ENCODE measurements at places on chromosomes 11 and 22.

DNA sequence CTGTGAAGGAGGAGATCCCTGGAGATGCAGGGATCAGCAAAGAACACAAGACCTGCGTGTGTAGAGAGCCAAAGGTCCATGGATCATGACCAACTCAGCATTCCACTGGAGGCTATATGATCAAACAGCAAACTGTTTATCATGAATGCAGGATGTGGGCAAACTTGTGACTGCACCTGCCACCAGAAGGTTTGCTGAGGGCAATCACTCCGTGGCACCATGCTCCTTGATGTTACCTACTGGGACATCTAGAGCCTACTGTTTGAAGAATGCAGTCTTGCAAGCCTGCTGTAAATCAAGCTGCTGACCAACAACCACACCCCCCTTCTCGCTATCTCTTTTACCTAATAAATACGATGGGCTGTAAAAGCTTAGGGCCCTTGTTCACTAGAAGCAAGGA, 9.7 kb downstream of the SCGB1D2 start:
- no peak for DNase-seq

DNA sequence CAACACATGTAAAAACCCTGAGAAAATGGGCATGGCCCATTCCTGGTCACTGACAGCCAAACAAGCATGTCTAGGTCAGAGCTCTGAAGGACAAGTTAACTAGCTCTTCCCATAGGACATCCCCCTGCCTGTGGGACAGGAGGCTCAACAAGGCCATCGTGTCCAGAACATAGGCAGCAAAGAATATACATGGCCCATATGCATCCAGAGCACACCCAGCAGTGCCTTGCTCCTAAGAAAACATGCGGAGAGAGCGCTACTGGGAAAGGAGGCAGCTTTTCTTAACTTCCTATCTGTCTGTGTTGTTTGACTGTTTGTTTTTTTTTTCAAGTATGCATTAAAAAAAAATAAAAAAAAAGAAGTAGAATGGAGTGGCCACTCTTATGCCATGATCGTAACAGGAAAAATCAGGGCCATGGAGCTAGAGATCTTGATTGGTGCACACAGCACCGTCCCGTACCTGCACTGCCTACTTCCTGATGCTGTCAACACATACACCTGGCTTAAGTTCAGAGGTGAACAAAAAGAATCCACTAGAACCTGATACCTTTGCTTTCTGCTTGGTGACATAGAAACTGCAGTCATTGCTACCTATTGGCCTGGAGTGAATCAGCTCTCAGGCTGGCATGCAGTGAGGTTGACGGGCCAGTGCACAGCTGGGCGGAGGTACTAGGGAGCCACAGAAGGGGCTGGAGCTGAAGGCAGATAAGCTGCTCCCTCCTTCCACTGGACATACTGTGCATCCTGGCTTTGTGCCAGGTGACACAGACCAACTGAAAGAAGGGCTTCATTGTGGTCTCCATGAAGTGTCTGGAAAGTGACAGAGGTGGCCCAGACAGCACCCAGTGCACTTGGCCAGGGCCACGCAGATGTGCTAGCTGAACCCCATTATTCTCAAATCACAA, 11.9 kb downstream of the UFD1 start:
- no peak for DNase-seq

GRCh38 chr11:67033661-67034166, 10.8 kb downstream of the SYT12 start:
- DNase-seq = no peak

- DNase-seq = no peak
These were observed 6.3 kb downstream of the SYT7 start for GRCh38 chr11:61574611-61575010.

DNA sequence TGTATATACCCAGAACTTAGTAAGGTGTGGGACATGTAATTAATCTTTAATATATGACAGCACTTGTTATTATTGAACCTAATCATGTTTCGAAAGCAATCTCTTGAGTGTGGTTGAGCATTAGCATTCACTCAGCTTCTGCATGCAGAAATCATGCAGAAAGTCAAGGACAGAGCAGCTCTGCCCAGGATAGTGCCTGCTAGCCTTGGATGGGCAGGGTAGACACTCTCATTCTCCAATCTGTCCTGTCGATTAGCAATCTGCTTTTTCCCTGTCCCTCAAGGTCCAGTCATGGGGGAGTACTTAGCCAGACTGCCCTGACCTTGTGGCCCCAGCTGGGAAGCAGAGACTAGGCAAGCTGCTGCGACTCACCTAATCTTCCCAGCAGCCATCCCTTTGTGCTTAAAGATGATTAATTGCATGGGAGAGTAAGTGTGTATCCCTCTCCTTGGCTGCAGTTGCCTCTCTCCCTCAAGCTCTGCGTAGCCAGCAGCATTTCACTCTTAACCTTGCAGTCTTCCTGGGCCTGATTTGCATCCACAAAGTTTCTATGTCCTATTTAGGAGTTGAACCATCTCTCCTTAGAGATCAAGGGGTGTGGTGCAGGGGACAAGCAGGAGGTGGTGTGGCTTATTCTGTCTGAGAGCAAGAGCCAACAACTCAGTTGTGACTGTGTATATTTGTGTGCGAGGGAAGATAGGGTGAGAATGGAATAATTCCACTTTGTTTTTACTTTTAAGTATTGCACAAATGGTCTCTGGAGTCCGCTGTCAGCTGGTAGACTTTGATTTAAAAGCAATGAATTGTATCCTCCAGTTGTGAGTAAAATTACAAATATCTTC, 101.4 kb downstream of the FDX1 start:
- DNase-seq = no peak

DNA sequence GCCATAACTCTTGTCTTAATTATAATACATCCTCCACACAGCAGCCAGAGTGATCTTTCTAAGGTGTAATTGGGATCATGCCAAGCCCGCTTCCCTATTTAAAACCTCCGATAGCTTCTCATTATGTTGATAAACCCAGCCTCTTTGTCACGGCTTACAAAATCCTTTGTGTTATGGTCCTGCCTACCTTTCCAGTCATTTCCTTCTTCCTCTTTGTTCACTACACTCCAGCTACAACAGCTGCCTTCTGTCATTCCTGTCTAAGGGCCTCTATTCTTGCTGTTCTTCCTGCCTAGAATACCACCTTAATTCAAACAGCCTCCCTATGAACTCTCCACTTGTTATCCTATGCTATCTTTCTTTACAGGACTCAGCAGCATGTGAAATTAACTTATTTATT, 70.6 kb upstream of the CAPRIN1 start:
- peak; percentile 59 for DNase-seq

- DNase-seq = no peak
These were observed 53.4 kb downstream of the SLC1A2 start for GRCh38 chr11:35365961-35366360.

DNA sequence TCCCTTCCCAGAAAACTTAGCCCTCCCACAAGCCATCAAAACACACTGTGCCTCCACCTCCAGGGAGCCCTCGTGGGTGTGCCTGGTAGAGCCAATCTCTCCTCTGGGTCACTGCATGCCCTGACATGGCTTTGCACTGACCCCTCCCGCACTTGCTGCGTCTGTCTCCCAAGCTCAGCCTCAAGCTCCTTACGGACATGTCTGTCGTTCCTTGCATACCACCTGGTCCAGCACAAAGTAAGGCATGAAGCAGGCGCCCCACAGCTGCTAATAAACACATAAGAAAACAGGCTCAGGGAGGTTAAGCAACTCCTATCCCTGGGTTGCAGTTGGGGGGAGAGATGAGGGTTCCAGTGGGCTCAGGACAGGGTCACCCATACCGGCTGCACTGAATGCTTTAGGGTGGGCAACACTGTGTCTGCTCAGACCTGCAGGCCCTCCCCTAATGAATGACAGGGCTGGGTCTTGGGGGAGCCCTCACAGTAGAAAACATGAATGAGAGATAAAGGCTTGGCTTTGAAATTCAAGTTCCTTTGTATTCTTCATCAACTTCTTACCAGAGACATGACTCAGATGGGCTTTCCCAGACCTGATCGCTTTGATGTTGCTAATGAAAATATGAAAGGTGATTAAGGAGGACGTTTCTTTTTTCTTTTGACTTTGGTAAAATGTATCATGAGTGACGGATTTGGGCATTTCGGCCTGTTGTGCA, 38.0 kb downstream of the PHF21B start:
- no peak for DNase-seq
